Cardiac atrium fibroblast (primary cell): ENCODE measurements at places on chromosomes 16 and 17. TPM values are rescaled to one million over a fixed set of nuclear protein-coding genes. Genes with fewer than 3 reads are reported as not detected.

Gene C16orf96
- total RNA-seq, result not detected in 2 replicates

Gene KDM8
- total RNA-seq, result 2.3 and 3.9 TPM in 2 replicates

Gene ZNF385C
- total RNA-seq, result not detected in 2 replicates

Gene UNK
- total RNA-seq, result 11.8 and 15.0 TPM in 2 replicates
